Stromal cell of bone marrow (primary cell): ENCODE measurements at places on chromosomes 12 and 14.

GRCh38 chr12:71947645-71948105, 9.0 kb downstream of the TPH2 start:
- DNase-seq: no peak

- DNase-seq: no peak
Measured at GRCh38 chr14:100803226-100803625, 22.7 kb upstream of the MEG3 start.

DNA sequence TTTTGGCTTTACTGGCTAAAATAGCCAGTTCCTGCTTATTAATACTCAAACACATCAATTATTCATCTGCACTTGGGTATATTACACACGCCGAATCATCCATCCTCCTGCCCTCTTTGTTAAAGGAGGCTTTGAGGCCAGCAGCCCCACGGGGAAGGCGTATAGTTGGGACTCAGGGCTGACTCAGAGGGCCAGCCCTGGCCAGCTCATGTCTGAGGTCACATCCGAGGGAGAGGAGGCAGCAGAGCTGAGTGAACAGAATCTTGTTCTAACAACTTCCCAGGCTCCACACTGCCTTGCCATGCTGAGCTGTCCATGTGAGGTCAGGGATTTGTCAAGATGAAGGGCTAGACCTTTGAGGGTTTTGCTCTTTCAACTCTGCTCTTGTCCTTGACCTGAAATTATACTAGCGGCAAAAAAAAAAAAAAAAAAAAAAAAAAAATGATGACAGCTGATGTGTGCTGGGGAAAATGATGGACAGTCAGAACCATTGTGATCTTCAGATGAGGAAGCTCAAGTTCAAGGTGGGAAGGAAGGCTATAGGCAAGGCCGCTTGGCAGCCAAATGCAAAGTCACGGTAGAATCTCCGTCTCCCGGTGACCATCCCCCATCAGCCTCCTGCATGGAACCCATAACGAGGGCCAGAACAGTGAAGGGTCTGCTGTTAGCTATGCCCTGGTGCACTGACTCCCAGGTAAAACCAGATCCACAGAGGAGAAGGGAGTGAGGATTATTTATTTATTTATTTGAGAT, 12.5 kb upstream of the MARK3 start:
- peak; percentile 98 for DNase-seq

DNA sequence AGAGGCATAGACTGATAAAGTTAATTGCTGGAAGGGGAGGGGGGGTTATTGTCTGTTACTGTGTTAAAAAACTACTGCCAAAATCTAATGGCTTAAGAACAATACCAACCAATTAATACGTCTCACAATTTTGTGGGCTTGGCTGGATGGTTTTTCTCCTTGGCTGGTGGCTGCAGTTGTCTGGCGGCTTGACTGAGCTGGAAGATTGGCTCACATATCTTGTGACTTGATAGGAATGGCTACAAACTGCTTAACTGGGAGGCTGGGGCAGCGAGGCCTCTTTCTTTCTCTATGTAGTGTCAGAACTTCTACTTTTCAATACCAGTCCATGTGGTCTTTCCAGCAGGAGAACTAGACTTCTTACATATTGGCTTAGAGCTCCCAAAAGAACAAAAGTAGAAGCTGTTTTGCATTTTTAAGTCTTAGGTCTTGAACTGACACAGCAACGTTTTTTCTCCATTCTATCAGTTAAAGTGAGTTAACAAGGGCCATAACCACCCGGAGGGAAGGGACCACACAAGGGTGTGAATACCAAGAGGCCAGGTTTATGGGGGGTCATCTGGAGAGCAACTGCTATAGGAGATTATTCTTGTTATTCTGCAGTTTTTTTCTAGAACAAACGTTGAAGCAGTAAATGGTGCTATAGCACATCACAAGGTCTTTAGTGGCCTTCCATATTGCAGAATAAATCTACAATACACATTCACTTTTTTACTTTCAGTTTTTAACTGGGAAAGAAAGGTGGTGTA, 46.9 kb downstream of the ZDHHC17 start:
- no peak for DNase-seq

- no peak for DNase-seq
Measured at GRCh38 chr14:45811155-45811554, 558.2 kb upstream of the MIS18BP1 start.

GRCh38 chr12:107101651-107102050, 8.3 kb upstream of the CRY1 start:
- no peak for DNase-seq

DNA sequence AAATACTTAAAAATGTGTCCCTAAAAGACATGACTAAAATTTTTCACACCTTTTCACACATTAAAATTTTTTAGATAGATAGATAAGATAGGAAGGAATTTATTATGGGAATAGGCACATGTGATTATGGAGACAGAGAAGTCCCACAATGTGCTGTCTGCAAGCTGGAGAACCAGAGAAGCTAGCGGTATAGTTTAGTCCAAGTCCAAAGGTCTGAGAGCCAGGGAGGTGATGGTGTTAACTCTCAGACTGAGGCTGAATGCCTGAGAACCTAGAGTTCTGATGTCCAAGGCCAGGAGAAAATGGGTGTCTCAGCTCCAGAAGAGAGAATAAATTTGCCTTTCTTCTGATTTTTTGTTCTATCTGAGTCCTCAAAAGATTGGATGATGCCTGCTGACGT, 65.7 kb downstream of the POLR3B start:
- DNase-seq: no peak

GRCh38 chr14:99441157-99441870, 39.3 kb downstream of the SETD3 start:
- DNase-seq: no peak

GRCh38 chr12:98022961-98023360, 492.4 kb upstream of the TMPO start:
- DNase-seq: no peak
